ENCODE measurements at places on chromosomes 1 and 21.

DNA sequence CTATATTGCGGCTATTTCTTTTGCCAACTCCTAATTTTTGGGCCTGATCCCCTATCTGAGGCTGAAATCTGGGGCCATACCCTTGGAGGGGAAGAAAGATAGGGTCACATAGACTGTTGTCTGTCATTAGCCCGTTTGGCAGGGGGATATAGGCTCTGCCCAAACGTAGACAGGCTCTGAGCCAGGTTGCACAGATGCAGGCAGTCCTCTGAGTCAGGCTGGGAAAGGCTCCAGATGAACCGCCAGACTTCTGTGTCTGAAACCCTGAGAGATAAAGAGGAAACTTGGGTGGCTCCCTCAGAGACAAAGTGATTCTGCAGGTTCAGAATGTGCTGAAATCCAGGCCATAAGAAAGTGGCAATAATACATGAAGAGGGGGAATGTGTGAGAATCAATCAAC lies 4.0 kb upstream of the CAP1 start:
- DNase-seq = no peak

DNA sequence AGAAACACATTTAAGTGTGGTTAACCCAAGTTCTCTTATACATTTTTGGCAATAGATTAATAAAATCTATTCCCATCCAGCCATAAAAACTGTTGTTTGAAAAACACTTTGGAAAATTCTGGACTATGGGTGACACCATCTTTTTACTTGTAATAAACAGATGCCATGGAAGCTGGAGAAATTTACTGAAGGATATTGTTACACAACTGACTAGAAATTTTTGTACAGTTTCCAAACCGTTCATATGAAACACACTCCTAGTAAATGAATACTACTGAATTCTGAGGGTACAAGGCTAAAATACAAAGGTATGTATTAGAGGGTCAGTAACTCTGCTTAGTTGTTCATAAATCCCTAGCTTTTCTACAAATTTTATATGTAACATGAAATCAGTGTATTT lies 48.7 kb downstream of the TRIM33 start:
- no peak for DNase-seq

DNA sequence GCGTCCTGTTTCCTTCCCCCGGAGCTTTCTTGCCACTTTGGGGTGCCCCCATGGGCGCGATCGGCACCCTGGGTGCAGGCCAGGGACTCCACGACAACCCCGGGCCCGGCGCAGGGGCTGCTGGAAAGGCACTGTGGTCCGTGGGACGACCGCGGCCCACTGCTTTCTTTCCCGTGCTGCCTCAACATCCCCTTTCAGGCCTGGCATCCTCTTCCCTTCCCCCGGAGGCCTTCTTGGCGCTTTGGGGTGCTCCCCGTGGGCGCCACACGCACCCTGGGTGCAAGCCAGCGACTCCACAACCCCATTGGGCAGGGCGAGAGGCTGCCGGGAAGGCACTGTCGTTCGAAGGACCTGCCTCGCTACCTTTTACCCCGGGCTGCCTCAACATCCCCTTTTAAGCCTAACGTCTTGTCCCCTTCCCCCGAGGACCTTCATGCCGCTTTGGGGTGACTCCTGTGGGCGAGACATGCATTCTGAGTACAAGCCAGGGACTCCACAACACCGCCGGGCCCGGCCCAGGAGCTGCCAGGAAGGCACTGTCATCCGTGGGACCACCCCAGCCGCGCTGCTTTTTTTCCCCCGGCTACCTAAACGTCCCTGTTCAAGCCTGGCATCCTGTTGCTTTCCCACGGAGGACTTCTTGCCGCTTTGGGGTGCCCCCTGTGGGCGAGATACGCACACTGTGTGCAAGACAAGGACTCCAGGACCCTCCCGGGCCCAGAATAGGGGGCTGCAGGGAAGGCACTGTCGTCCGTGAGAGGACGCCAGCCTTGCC lies 137.8 kb downstream of the LIPI start:
- no peak for DNase-seq

- no peak for DNase-seq
Observed at GRCh38 chr1:57772580-57773195, 348.8 kb upstream of the DAB1 start.

DNA sequence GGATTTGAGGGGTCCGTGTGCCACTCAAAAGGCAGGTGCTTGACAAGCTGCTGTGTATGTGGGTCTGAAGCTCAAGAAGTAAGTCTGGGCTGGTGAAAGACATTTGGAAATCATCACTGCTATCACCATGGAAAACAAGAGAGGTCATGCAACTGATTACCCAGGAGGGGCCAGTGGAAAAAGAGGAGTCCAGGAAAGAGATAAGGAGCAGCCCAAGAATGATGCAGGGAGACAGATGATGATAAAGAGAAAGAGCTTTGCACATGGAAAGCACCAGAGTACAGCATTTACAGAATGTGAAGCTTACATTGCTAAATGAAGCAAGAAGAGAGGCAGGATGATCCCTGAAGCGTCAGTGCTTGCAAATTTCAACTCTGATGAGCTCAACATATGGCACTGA lies 203.2 kb downstream of the SETD4 start:
- DNase-seq = no peak

DNA sequence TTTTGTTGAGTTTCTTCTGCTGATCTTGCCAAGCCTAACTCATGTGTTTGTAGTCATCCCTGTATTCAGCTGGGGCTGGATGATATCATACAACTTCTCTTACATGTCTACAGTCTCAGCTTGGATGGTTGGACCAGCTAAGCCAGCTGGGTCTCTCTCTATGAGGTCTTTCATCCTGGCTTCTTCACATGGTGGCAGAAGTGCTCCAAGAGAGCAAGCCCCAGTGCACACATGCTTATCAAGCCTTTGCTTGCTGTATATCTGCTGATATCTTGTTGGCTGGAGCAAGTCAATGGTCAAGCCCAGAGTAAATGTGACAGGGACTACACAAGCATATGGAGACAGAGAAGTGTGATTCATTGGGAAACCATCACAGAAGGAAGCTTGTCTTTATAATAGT lies 29.2 kb upstream of the SLC44A5 start:
- DNase-seq = no peak

GRCh38 chr1:35660581-35661473 lies 19.5 kb upstream of the PSMB2 start:
- no peak for DNase-seq

GRCh38 chr1:202561726-202562443 lies 148.4 kb downstream of the SYT2 start:
- DNase-seq = no peak

DNA sequence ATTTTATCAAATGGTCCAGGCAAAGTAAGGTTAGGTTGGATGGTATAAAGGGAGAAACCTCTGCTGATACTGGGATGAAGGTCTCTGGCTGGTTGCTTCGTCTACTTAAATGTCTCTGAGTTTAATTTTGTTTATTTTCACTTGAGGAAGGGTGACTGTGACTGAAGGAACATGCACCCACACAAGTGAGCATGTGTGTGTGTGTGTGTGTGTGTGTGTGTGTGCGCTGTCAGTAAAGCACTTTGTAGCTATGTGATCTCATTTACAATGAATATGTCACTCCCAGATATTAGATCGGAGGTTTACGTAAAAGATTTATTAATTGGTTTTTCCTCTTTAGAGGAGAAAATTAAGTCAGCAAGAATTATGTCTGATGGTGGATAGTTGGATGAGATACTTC lies 4.4 kb downstream of the FOXD2 start:
- DNase-seq = no peak

DNA sequence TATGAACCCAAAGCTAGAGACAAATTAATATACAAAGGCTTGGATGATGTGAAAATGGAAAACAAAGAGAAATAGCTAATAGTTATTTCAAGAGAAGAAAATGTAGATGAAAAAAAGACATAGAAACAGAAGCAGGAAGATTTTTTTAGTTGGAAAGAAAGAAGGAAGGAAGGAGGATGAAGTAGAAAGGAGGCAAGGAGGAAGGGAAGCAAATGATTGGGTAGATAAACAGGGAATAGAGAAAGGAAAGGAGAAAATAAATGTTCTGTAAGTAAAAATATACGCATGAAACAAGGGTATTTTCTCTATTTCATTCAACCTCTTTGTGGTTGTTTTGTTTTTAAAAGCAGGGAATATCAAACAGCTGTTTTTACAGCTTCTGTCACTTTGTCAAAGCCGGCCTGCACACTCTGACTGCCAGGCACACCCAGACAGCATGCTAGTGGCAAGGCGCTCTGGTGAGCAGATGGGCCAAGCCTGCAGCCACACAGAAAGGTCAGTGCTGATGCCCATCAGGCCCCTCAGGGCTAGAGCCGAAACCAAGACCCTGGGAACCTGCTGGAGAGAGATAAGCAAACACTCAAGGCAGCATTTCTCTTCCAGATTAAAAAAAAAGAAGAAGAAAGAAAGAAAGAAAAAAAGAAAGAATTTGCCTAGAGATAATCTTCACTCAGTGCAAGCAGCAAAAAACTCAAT lies 72.9 kb upstream of the CTTNBP2NL start:
- DNase-seq = no peak

- no peak for DNase-seq
Observed at GRCh38 chr1:99069146-99069545, 64.5 kb upstream of the PLPPR5 start.

DNA sequence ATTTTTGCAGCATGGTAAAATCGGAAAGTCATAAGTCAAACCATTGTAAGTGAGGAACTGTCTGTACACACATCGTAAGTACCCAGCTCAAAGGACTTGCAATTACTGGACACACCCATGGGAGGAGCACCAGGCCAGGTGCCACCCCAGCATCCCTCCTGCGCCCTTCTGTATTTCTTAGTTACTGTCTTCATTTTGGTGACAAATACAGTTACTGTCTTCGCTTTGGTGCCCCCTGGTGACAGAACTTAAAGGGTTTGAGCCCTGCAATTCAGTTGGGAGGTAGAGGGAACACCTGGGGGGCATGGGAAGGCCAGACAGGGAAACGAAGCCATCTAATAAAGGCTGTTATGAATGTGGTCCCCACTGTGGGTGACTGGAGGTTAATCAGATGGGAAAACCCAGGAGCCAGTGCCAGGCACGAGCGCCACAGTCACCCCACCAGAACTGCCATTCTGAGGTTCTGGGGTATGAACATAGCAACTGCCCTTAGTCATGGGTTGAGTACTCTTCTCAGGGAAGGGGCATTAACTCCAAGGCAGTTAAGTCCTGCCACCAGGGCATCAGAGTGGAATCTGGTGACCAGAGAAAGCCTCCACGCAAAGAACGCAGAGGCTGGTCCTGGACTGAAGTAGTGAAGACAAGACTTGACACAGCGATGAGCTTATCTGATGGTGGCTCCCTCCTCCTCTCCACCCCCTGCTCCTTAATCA lies 612.9 kb downstream of the PTPRU start:
- peak; percentile 27 for DNase-seq

DNA sequence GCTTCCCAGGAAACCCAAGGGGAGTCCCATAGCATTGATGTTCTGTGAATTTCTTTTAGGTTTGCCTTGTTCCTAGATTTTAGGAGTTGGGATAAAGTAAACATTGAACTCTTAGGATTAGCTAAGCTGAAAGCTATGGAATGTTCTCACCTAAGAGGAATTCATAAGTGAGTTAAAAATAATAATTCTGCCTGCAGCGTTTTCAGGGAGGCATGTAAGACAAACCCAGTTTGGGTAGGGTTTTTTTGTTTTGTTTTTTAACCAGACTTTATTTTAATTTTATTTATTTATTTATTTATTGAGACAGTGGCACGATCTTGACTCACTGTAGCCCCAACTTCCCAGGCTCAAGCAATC lies 28.9 kb upstream of the CD101 start:
- DNase-seq = no peak

DNA sequence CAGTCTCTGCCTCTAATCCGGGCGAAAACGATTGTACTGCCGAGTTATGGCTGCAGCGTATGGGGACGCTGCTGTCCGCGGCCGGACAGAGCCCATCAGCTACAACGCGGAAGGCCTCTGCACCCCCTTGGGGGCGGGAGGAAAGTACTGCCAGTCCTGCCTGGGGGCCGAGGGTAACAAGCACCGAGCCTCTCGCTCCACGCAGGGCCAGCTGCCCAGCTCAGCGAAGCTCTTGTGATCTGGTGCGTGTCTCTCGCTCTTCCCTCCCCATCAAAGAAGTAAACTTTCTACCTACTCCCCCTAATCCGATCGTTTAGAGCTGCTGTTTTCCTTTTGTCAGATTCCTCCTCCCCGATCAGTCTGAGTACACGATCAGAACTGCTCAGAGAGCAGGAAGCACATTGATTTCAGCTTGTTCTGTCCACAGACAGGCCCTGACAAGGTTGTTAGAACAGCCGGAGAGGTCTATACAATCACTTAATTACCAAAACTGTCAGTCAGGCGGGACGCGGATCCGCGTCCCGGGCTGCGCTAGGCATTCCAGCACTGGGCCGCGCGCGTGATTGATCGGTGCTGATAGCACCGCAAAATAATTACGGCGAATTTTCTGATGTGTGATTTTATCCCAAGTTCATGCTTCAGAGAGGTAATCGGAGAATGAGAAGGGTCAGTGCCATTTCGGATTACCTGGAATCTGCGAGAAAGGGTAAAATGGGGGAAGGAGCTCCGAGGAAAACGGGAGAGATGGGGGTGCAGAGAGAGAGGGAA lies 8.7 kb upstream of the BARHL2 start:
- no peak for DNase-seq

DNA sequence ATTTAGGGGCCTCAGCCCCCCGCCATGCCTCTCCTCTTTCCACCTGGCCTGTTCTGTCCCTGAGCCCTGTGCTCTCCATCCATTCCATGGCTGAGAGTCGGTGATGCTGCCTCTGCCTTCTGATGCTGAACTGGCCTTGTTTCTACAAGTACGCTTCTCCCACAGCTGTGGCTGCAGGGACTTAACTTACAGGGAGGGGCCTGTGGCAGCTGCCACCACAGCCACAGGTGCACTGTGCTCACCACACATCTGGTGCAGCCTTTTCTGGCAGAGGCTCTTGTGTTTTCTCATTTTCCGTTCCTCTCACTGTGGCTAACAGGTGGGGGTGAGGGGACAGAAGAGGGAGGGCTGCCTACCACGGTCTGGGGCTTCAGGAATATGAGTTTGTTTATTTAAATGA lies 4.2 kb downstream of the FMO1 start:
- DNase-seq = no peak

GRCh38 chr1:20614131-20614579 lies 19.1 kb upstream of the PINK1 start:
- DNase-seq = no peak

GRCh38 chr1:66438062-66438461 lies 95.9 kb upstream of the SGIP1 start:
- no peak for DNase-seq

- no peak for DNase-seq
Observed at GRCh38 chr1:245232931-245233330, 78.1 kb downstream of the KIF26B start.

GRCh38 chr1:53172426-53173128 lies 24.0 kb upstream of the CPT2 start:
- DNase-seq = peak; percentile 3

DNA sequence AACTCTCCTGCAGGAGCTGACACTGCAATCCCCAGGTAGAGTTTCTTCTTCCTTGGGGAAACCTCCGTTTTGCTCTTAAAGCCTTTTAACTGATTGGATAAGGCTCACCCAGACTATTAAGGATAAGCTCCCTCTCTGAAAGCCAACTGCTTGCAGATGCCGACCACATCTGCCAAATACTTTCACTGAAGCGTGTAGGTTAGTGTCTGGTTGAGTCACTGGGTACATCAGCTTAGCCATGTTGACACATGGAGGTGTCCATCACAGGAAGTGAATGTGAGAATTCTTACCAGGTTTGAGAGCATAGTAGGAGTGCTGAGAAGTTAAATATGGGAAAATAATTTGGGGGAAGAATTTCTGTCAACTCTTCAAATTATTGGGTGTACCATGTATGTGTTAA lies 202.0 kb downstream of the AJAP1 start:
- no peak for DNase-seq

GRCh38 chr1:160664573-160665051 lies 17.8 kb upstream of the SLAMF1 start:
- peak; percentile 61 for DNase-seq
